ENCODE measurements at places on chromosomes 2 and 18. TPM values are rescaled to one million over a fixed set of nuclear protein-coding genes. Genes with fewer than 3 reads are reported as not detected.

HOXD8 gene
- total RNA-seq: not detected

MOCOS gene
- 0.31 TPM for total RNA-seq

POU3F3 gene
- 256 TPM for total RNA-seq

COLEC12 gene
- 5.0 TPM for total RNA-seq

Data from parietal lobe (tissue), 2 donors.